Amygdala (tissue), 56 donors: ENCODE measurements at places on chromosomes 3 and 15.

DNA sequence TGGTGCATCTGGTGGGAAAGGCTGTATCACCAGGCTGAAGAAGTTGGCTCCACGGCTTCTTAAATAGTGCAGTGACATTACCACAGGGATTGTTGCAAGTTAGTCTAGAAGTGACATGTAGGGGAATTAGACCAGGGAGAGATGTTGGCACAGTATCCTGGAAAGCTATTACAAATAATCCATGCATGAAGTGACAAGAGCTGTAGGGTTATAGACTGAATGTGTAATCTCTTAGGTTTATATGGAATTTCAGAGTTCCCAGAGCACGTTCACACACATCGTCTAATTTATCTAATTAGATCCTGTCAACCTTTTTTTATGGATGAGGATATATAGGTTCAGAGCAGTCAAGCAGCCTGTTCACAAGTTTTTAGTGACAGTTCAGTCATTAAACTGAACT, 37.3 kb upstream of the APH1B start:
- DNase-seq, result no peak

DNA sequence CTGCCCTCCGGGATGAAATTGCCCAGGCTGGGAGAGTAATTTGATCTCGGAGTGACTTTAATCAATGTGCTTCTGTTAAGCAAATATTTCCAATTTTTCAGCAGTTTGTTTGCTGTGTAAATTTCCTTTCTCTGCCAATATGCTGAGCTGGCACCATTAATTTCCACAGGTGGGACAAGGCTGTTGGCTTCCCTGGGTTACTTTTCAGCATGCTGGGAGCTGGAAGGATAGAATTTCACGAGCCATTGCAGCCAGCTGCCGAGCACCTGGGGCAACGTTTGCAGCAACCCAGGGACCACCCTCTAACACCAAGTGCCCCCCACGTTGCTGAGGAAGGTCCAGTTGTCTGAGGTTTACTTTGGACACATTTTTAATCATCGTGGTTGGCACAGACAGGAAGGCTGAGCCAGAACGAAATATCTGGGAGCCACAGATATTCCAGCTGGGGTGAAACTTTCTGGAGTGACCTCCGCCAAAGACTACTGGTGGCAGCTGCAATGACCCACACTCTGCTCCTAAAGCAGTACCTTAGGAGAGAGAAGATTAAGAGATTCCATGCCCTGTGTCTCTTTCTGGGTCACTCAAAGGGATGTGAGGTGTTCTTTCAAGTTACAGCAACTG, 293.3 kb upstream of the RGMA start:
- no peak for DNase-seq

DNA sequence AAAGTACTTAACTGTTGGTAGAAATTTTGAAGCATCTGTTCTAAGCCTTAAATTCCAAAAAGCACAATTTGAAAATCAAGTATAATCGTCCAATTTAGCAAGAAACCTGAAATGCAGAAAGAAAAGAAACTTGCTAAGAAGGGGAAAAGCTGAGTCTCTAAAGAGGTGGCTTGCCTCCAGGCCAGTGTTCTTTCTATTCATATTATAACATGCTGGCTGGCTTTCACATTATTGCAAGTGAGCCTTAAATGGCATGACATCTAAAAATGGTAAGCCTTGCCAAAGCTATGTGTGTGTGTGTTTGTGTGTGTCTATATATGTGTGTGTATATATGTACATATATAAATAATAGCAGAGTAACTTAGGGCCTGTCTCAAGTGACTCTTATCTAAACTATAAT, 89.5 kb downstream of the FGF12 start:
- DNase-seq, result no peak

DNA sequence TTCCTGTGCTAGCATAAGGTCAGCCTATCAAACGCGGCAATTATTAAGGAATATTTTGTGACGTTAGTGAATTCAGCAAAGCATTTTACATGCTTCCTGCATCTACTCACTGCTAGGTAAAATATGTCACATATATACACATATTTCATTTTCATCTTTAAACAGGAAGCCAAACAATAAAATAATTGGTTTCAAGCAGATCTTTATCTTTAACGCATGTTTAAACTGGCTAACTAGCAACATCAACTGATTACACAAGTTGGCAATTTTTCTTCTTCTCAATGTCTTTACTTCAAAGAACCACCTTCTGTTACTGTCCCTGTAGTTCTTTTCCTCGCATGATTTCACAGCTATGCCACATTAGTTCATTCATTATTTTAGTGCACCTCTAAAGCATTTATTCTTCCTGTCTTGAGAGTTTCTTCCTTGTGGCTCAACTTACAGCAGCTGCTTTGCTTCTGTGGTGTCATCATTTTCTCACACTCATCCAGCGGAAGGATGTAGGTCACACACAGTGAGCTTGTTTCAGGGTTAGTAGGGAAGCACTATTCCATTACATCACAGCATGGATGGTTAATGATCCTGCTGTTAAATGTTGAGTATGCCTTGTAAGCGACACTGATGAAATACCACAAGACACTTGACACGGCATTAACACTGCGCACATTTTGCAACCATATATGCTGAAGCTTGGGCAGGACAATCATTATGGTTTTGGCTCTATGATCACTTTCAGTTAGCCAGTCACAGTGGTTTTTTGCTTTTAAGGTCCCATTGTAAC, 2.3 kb upstream of the BCHE start:
- no peak for DNase-seq

DNA sequence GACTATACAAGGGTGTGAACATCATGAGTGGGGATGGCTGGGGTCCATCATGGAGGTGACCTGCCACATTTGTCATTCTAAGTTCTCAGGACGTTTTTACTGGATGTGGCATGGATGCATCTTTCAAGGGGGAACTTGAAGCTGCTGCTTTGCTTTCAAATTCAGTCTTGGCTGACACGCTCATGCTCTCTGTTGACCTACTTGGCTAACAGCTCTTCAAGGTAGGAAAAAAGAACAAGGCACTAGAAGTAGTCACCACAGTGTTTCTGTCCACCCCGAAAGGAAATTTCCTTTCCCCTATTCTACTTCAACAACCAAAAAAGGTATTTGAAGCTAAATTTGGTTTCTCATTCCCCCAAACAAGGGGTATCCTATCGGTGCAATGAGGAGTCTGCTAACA, 15.0 kb downstream of the STIMATE start:
- DNase-seq, result no peak

- no peak for DNase-seq
These were observed 11.5 kb upstream of the SHF start for GRCh38 chr15:45199136-45199810.

DNA sequence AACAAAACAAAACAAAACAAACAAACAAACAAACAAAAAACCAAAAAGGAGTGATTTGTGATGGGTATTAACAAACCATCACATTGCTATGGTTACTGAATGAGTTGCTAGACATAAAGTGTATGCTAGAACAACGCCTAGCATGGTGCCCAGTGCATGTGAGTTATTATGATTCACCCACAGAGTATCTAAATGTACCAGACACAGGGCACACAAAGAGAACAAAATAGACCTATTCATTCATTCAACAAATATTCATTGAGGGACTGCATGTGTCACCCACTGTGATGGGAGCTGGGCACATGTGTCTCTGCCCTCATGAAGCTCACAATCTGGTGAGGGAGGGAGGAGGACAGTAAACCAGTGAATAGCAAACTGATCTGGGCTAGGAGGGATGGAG, 11.6 kb upstream of the ACAN start:
- no peak for DNase-seq

GRCh38 chr3:89488800-89489580, 381.6 kb downstream of the EPHA3 start:
- DNase-seq, result no peak

DNA sequence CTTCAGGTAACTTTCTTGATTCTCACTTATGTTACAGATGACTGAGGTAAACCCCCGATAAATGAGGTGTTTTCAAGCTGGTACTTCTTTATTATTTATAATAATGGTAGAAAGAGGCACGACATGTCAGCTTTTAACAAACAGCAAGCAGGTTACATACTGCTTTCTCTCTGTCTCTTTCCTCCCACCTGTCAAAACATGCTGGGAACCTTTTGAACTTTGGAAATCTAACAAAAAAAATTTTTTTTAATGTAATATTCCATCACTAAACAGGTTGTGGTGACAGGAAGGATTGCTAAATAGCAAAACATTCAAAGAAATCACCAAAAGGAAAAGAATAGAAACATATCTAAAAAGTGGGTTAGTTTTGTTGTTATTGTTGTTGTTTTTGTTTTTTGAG, 48.2 kb downstream of the ANO10 start:
- DNase-seq, result no peak

DNA sequence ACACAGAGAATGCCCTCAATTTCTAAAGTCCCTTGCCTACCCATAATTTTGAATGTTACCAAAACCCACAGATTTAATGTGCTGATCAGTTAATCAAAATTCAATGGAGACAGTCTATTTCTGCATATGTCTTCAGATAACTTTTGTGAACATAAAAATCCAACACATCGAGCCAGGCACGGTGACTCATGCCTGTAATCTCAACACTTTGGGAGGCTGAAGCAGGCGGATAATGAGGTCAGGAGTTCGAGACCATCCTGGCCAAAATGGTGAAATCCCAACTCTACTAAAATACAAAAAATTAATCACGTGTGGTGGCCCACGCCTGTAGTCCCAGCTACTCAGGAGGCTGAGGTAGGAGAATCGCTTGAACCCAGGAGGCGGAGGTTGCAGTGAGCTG, 49.3 kb downstream of the PEAK1 start:
- DNase-seq, result no peak

DNA sequence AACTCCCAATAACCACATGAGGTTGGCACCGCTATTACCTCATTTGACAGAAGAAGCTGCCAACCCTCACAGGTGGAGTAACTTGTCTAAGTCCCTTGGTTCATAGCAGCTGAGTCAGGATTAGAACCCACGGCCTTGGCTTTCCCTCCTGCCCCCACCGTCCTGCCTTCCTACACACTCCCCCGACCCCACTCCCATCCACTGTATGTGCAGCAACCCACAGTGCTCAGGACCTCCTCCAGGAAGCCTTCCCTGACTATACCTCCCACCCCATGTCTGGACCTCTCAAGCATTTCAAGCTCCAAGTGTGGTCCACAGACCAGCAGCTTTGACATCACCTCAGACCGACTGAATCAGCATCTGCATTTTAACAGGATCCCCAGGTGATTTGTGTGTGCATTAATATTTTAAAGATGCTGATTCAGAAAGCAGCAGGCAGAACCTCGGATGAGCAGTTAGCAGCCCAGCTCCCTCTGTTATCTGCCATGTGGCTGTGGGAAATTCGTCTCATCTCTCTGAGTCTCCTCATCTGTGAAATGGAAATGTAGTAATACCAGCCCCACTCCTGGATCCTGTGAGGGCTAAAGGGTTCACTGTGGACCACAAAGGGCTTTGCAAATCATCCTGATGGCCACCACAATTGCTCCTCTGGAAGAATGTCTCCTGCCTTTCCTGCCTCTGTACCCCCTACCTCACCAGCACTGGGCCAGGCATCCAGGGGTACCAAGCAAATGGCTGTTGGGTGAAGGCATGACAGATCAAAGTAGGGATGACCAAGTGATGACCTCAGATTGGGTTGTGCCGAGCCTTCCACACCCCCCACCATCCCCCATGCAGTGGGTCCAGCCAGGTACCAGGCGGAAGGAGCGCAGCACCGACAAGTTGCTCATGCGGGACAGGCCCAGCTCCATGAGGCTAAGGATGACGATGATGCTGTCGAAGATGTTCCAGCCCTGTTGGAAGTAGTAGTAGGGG, 62.7 kb downstream of the SCN5A start:
- no peak for DNase-seq

GRCh38 chr3:170159459-170159858, 22.1 kb downstream of the PHC3 start:
- no peak for DNase-seq

GRCh38 chr3:180782195-180782984, 103.1 kb upstream of the CCDC39 start:
- DNase-seq, result no peak

GRCh38 chr3:129749692-129750091, 143.2 kb upstream of the PLXND1 start:
- no peak for DNase-seq

- no peak for DNase-seq
These were observed 34.4 kb upstream of the PRICKLE2 start for GRCh38 chr3:64259636-64260035.

GRCh38 chr3:46599590-46599989, 12.7 kb upstream of the FAM240A start:
- DNase-seq, result no peak

GRCh38 chr15:36737430-36737891, 158.0 kb downstream of the CDIN1 start:
- no peak for DNase-seq

GRCh38 chr3:188205992-188206416, 52.0 kb downstream of the LPP start:
- DNase-seq, result no peak

DNA sequence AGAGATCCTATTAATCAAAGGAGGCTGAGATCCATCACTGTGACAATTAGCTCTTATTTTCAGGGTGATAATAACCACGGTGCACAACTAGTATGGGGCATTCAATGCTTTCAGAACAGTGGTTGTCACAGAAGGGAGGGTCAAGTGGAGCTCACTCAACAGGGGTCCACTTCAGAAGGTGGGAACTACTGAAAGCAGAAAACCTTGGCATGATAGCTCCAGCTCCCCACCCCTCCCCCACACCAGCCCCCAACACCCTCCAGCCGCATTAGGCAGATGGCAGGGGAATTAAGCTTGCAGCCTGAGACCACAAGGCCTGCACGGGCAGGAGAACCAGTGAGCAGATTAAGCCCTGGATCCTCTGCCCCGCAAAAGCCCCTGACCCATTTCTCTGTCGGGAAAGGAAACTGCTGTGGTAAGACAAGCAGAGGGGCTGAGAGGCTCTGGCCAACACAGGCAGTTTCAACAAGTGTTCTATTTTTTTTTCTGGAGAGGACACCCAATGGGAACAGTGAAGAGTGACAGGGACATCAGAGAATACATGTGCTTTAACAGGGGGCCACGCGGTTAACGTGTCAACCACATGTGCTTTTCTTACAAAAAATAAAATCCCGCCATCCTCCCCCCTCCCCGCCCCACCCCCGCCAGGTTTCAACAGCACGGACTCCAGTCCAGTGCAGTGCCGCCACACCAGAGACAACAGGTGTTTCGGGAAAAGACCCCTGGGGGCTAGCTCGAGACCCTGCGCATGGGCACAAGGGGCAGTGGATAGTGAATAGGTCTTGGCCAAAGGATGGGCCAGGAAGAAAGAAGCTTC, 997 bp downstream of the FYCO1 start:
- DNase-seq, result no peak

DNA sequence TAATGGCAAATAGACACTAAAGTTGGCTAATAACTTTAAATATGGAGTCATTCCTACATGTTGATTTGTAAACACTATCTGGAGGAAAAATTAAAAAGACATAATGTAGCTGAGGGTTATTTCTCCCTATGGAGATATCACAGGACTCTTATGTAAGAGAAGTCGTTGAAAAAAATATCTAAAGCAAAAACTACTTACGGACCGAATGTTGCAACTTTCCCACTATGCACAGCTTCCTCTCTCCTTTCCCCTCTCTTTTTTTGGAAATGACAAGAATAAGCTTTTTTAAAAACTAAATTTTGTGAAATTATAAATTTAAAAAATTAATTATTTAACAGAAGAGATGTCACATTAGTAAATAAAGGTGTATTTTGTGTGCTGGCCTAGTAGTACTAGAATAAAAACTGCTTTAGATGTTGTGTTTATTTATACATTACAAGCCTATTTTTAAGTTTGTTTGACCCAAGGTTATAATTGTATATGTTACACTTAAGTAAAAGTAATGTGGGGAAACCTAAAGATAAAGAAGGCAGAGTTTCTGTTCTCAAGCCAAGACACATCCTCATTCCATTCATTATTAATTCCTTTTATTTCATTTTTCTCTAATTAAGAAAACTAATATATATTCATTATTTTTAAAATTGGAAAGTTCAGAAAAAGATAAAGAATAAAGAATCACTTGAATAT, 20.7 kb upstream of the PPARG start:
- DNase-seq, result no peak
